ENCODE measurements at places on chromosomes 5 and 9.

- DNase-seq: no peak
Measured at GRCh38 chr9:83036043-83036442, 26.9 kb downstream of the RASEF start.

DNA sequence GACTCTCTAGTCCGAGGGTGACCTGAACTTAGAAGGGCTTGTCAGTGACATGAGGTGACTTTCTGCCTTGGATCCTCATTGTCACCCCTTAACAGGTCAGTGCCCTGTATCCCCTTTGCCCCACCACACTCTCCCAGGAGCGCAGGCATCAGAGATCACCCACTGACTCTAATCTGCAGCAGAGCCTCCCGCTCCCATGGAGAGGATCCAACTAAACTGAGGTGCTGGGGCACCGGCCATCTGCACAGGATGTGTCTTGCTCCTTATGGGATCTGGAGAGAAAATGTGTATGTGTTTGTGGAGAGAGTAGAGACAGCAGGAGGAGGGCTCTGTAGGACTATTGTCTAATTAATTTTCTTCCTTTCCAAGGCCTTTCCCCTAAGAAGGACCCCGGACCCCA lies 213.7 kb downstream of the ROR2 start:
- no peak for DNase-seq

DNA sequence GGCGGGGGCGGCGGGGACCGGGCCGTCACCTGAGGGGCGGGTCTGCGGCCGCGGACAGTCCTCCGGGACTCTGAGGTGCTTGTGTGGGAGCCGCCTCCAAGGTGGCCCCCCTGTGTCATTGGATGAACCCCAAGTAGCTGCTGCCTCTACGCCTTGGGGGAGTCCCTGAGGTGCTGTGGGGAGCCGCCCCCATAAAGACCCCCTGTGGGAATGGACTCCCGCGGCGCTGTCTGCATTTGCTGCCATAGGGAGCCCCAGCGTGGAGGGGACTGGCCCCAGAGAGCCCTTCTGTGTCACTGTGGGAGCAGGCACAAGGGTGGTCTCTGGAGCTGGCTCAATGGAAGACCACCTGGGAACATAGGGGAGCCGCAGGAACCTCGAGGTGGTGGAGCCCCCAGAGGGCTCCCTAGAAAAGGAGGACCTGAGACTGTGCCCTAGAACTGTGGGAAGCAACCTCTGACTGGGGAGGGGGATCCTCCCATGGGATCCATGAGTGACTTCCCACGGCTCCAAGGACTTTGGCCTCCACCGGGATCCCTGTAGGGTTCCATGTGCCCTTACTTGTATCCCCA lies 412 bp downstream of the PHF24 start:
- DNase-seq: no peak

GRCh38 chr9:137157618-137158415 lies 12.0 kb downstream of the LRRC26 start:
- no peak for DNase-seq

DNA sequence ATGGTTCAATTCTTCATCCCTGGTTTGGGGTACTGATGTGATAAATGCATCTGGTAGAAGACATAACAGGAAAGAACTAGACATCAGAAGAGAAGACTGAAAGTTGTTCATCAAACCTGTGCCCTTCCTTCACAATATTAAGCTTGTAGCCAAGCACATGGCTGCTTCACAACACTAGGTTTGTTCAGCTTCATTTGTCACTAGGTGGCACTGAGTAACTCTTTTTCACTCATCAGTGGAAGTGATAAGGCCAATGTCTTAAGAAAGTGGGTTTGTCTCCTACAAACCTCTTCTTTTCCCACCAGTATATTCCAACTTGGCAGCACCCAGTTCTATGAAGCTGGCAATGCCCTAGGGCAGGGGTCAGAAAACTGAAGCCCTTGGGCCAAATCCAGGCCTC lies 26.9 kb downstream of the ZNF484 start:
- DNase-seq: no peak
